ENCODE measurements at places on chromosomes 5 and 9.

- DNase-seq, result no peak
Observed at GRCh38 chr9:114021578-114021977, 56.5 kb downstream of the AMBP start.

GRCh38 chr9:122031776-122032175 lies 61.3 kb downstream of the TTLL11 start:
- DNase-seq, result no peak

DNA sequence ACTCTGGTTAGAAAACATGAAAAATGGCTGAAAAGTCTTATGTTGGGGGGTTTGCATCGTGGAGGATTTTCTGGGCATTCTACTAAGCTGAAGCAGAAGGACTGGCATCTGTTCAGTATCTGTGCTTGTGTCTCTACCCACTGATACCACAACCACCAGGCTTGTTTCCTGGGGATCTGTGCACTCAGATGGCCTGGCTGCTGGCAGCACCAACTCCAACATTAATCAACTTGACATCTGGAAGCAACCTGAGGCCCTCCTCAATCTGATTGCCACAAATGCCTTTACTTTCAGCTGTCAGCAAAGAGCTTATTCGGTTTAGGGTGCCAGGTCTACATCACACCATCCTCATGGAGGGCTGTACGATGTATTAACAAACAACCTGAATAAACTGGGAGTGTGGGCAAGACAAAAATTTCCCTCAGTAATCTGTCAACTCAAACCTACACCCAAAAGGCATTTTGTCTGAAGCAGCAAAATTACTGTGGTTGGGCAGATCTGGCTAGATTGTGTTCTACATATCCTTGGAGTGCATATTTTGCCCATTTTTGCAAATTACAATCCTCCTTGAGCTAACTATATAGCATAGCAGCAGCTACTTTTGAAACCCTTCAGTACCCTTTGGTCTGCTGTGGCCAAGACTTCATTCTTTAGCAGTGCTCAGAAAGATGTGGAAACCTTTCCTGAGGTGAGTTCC lies 74.6 kb downstream of the FOXD1 start:
- DNase-seq, result no peak

DNA sequence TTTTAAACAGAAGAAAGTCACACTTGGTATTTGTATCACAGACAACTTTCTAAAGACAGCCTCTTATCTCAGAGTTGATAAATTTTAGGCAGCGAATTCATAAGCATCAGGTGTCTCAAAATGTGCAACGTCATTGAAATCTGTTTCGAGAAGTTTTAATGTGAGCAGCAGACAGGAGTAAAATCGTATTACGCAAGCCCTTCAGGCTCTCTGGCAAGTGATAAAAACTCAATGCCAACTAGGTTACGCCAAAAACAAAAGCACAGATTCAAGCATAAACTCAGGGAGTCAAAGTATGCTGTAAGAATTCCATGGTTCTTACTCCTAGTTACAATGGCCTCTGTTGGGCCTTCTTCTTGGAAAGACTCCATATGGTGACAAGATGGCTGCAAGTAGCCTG lies 244.7 kb downstream of the SEMA5A start:
- DNase-seq, result no peak

GRCh38 chr9:95570150-95570549 lies 53.4 kb upstream of the PTCH1 start:
- DNase-seq, result no peak

DNA sequence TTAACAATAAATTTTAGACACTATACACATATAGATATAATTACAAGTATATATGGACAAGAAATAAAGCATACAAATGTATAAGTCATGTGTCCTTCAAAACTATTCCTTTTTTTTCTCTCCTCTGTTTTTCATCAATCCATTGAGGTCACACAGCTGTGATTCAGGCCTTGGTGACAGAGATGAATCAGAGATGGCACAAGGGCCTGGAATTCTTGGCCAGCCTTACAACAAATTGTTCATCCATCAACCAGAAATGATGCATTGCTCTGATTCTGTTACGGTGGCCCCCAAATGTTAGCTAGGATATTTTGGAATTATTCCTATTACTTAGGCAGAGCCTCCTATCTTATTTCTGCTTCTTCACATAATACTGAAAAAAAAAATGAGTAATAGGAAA lies 108.7 kb upstream of the MPDZ start:
- DNase-seq, result no peak

- no peak for DNase-seq
Observed at GRCh38 chr9:82423700-82424099, 435.1 kb downstream of the SPATA31D1 start.

DNA sequence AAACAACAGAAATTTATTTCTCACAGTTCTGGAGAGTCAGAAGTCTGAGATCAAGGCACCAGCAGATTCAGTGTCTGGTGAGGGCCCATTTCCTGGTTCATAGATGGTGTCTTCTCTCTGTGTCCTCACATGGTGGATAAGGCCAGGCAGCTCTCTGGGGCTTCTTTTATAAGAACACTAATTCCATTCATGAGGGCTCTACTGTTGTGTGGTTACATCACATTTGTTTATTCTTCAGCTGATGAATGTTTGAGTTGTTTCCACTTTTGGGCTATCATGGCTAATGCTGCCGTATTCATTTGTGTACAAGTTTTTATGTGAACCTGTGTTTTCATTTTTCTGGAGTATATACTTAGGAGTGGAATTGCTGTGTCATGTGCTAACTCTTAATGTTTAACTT lies 35.2 kb downstream of the DDX4 start:
- no peak for DNase-seq

DNA sequence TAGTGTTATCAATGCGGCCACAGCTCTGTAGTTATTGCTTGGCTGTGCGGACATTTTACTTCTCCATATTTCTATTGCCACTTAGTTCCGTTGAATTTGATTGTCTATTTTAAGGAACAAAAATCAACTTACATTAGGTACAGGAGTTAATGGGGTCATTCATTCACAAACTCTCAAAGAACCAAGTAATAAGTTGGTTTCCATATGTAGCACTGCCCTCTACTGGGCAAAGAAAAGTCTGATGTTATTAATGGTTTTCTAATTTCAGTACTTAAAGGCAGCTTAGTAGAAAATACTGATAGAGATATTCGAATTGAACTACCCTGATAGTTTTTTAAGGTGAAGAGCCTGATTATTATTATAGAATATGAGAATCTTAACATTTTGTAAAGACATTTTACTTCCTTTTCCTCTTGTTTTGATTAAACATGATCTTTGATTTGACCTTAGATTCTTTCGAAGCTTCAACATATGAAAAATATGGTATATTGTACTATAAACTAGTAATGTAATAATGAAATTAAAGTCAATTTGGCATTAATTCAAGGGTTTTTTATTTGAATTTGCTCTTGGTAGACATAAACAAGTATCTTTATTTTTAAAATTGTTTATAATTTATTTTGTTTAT lies 119.5 kb upstream of the CTNND2 start:
- DNase-seq, result no peak

DNA sequence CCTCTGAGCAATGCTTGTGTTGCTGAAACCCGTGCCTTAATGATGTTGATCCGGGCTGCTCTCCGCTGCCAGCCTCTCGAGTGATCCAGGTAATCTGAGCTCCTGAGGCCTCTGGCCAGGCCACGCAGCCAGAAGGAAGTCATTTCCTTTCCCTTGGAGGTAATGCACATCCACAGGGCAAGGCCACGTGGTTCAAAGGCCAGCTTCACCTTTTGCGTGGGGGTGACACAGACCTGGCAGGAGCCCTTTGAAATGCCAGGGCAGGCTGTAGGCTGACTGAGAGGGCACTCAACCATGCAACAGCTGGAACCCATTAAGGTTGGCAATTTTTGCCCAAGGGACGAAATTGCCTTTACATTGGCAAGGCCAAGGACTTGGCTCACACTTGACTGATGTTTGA lies 80.4 kb downstream of the LIX1 start:
- DNase-seq, result no peak

- DNase-seq, result no peak
Observed at GRCh38 chr5:168746893-168747640, 167.9 kb upstream of the PANK3 start.

DNA sequence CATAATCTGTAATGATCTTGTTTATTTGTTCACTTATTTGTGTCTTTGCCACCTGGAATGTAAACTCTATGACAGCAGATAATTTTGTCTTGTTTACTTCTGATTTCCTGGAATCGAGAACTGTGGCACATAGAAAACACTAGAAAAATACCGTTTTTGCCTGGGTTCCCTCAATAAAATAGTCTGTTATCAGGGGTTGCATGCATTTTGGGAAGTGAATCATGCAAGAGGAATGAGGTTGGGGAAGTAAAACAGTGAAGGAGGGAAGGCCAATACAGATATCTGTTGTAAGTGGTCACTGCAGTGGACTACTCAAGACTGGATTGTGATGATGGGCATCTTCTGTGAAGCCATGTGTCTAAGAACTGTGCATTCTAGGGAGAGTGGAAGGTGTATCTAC lies 45.2 kb upstream of the IL6ST start:
- no peak for DNase-seq

GRCh38 chr9:136218673-136219072 lies 13.7 kb upstream of the LHX3 start:
- DNase-seq, result no peak

DNA sequence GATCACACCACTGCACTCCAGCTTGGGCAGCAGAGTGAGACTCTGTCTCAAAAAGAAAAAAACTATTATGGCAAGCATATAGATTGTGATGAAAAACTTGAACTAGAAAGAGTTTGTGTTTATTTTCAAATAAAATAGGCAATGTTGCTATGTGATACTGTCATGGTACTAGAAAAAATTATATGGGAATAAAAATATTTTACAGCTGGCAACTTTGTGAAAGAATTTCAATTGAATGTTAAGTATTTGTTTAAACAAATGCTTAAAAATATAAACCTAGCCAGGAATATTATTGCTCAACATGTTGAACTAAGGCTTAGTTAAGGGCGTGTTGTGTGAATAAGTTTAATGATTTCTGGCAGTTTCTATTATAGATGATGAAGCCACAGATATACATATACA lies 31.7 kb downstream of the HSDL2 start:
- DNase-seq, result no peak

- no peak for DNase-seq
Observed at GRCh38 chr5:93122446-93122845, 458.6 kb downstream of the NR2F1-AS1 start.

GRCh38 chr5:148928141-148928540 lies 101.7 kb downstream of the ADRB2 start:
- no peak for DNase-seq

Data from activated T-cell treated with anti-CD3 and anti-CD28 coated beads, Interleukin-2, amount 50 U/mL, for 1 hour (primary cell).